ENCODE measurements at places on chromosomes 3 and 15.

DNA sequence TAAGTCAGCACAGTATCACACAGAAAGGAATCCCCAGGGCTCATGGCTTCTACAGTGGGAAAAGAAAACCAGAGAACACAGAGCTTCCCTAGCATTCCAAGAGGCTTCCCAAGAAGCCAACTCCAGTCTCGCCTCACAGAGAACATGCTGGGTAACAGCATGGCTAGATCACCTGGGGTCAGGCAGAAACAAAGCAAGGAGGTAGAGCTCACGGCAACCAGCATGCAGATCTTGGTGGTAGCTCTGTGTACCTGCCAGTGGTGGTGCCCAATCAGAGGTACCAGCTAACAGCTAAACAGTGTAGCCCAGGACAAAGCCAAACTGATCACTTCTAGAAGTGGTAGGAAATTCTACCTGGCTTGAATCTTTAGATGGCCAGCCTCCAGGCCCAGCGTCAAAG lies 31.3 kb downstream of the POLQ start:
- DNase-seq = no peak

- DNase-seq = peak; percentile 18
Measured at GRCh38 chr15:84929795-84930603, 45.5 kb downstream of the SLC28A1 start.

DNA sequence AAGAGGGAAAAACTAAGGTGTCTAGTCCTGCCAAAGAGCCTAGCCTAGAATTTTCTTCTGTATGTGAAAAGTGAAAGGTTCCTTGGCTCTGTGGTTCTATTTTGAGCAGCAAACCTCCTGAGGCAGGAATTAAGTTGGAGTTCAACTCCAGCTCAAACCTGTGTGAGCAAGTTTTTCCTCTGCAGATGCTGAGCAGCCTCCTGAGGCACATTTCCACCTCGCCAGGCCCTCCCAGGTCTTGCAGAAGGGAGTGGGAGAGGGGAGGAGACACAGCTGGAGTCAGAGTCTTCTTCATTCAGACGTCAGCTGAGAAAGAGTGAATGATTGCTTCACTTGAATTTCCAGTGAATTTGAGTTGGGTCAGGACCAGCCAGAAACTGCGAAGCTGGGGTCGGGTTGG lies 69.5 kb upstream of the ETV5 start:
- no peak for DNase-seq

DNA sequence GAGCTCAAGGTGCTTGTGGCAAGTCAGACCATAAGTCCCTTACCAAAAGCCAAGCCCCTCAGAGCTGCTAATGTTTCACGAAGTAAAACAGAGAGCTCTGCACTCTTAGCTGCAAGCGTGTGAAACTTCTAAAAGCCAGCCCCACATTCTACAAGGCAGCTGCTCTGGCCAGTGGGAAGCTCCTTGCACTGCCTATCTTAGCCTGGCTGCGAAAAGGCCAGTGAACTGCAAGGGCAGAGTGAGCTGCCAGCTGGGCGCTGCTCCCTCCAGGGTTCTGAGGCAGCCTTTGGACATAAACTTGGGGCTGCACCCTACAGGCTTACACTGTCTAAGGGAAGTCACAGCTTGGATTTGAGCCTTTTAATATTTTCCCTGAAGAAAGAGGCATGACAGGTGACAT lies 2.2 kb upstream of the MUSTN1 start:
- DNase-seq = no peak

- no peak for DNase-seq
Measured at GRCh38 chr15:96037584-96037983, 292.9 kb upstream of the NR2F2 start.

- no peak for DNase-seq
Measured at GRCh38 chr15:90895571-90896117, 7.5 kb upstream of the MAN2A2 start.

DNA sequence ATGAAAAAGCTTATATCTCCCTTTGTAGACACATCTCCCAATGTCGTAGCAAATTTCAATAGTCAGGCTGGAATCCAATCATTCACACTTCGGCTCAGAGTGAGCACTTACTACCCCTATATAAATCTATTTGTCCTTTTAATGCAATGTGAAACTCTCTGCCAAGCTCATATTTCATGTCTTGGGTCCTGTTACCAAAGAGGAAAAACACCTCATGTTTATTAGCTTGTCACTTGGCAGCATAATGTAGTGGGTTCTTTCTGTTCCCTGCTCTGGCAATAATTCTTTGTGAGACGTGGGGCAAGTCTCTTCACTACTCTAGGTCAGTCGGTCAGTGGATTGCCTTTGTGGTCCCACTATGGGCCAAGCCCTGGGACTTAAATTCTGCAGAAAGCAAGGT lies 107.1 kb downstream of the SRGAP3 start:
- no peak for DNase-seq

- DNase-seq = no peak
Measured at GRCh38 chr15:58585693-58586443, 154.1 kb downstream of the LIPC start.

GRCh38 chr3:165439765-165440164 lies 243.6 kb upstream of the SLITRK3 start:
- DNase-seq = no peak

DNA sequence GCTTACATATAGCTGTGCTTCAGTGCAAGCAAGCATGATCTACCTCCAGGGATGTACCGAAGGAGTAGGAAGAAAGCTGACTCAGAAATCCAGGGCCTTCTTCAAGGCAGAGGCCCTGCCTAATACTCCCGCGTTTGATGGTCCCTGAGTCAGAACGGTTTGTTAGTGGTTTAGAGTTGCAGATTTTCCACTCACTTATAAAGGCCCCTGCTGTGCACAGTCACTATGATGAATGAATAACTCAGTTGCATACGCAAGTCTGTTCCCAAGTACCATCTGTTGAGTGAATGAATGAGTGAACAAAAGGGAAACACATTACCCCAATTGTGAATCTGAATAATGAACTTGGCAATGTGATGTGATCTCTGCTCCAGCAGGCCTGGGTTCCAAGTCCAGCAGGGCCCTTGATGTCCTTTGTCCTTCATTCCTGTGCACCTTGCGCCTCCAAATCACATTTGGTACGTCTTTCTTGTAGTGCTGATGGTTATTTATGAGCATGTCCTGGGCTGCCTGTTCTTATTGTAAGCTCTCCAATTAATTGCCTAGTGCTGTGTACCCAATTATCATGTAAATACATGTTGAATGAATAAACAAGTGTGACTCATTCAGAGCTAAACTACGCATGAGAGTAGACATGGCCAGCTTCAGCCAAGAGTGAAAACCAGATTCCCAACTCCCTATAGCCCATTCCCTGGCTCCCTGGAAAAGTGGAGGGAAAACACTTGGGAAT lies 85.3 kb upstream of the LIMD1 start:
- peak; percentile 40 for DNase-seq

DNA sequence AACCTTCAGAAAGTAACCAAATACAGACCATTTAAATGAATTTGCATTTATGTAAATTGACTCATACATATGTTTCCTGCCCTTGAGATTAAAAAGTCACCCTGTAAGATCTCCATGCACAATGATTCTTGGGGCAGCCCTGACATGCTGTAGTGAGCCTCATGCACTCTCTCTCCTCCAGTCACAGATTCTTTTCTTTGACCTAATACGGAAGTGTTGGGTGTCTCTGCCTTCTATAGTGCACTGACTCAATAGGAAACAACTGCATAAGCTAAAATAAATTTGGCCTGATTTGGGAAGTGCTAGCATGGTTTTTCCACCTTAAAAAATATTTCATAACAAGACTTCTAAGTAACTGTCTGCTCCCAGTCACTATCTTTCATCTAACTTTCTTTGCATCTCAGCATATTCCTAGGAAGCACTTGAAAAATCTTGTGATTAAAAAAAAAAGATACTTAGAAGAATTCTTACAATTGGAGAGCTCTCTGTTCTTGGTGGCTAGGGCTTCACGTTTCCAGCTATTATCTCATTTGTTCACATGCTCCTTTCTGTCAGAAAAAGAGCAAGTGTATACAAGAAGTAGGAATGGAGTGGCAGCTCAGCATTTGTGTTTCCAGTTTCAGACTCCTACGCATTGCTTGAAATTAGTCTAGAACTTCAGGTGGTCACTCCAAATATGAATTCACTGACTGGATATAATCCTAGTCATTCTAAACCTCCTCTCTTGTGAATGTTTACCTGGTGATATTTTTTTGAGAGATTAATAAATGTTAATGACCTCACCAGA lies 207.9 kb upstream of the COL8A1 start:
- DNase-seq = no peak

DNA sequence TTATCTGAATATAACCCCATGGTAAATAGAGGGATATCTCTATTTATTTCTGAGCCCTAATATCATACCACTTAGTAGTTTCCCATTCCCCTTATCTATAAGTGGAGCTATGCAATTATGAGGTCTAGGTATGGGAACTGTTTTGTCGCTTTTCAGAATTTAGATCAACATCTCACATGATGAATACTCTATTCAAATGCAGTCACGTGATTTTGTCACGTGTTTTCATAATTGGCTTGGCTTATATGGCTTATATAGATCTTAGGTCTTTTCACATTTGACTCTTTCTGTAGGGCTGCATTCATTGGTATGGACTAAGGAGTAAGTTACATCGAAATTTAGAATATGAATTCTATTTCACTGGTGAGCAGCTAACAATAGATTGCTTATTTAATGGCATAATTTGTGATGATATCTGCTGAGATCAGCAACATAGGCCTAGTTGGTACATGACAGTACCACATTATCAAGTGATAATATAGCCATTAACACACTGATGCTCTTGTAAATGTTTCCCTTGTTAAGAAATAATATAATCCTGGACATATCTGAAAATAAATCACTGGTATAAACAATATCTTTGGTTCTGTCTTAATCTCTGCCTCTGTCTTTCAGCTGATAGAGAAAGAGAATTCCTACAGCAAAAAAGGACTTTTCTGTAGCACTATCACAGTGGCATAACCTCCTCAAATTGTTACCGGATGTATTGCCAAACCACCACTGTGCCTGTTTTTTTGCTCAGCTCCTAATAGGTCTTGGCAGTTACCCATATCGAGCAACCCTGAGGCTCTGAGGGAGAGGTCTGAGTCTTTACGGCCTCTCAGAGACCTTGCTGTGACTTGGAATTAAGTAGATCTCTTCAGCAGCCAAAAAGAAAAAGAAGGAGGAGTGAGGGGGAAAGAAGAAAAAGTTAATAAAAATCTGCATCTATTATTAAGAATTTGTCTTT lies 357.1 kb downstream of the ZPLD1 start:
- no peak for DNase-seq

DNA sequence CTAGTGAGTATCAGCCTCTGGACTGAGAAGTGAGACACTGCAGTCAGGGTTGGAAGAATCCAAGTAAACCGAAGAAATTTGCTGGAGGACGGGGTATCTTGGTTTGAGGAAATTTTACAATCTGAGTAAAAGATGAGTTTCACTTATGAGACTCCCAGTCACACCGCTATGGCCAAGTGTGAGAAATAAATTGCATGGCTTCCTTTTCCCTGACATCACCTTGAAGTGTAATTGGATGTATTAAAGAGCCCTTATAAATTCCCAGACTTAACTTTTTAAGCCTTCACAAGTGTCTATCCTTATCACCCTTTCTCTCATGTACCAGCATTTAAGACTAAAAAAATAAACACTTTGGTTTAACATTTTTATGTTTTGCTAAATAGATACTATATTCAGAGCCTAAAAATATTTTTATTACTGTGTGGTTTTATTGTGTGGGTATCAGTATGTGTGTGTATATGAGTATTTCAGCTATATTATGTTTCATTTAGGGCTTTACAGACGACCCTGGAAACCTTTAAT lies 23.8 kb downstream of the USP3 start:
- DNase-seq = no peak

DNA sequence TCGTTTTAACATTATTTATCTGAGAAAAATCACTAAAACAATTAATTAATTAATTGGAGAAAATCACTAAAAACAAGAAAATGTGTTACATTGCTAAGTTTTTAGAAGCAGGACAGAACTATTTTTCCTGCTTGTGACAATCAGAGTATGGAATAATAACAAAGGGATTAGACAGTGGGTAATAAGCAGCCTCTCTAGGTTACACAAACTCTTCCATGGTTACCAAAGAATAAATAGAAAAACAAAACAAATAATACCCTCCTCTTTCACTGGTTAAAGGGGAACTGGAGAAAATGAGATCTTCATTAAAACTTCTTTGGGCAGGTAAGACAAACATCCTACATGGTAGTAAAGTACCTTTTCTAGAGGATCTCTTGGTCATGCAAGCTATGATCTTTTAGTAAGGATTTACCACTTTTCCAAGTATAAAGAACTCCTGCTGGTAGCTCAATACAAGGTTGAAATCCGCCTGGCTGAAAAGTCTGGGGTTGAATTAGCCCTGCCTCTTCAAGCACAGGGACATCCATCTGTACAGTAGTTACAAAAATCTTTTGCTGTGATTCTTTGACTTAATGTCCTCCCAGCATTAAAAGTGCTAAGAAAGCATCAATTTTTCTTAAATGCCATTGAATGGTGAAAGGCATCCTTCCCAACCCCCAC lies 2.5 kb upstream of the PLCH1 start:
- DNase-seq = no peak
